ENCODE measurements at places on chromosomes 2 and 18. TPM values are rescaled to one million over a fixed set of nuclear protein-coding genes. Genes with fewer than 3 reads are reported as not detected.
A peak's percentile ranks its signal among the peaks of the same experiment; 100 is the strongest.

ST8SIA3 gene
- not detected for total RNA-seq

DNA sequence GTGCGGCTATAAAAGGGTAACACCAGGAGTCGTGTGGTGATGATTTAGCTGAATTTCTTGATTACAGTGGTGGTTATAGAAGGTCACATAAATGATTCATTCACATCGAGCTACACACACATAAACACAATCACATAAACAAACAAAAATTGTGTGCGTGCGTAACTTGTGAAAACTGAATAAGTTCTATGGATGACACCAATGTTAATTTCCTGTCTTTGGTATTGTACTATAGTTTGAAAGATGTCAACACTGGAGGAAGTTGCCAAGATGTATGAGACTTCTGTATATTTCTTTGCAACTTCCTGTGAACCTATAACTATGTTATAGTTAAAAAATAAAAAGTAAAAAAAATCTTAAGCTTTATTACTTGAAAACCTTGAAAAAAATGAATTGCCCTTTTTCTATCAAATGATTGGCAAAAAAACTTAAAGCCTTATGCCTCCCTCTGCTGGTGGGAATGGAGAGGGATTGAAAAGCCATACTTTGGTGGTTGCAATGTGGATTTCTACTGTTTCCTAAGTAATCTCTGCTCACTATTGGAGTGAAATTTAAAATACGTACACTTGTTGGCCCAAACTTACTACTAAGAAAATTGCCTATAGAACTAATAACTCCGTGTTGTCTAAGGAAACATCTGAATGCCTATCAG is 227.7 kb downstream of the RPIA start:
- H3K36me3 ChIP-seq = no peaks in the 10 kb centered on the region
- H3K27ac ChIP-seq = no peak overlapping the region
- H3K4me1 ChIP-seq = no peaks in the 10 kb centered on the region
- peak; percentile 23 for DNase-seq

DNA sequence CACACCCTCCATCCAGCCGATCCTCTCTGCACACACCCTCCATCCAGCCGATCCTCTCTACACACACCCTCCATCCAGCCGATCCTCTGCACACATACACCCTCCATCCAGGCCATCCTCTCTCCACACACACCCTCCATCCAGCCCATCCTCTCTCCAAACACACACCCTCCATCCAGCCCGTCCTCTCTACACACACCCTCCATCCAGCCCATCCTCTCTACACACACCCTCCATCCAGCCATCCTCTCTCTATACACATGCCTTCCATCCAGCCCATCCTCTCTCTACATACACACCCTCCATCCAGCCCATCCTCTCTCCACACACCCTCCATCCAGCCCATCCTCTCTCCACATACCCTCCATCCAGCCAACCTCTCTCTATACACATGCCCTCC is 83.1 kb downstream of the EIPR1 start:
- DNase-seq = no peak
- H3K27me3 ChIP-seq = no peaks in the 10 kb centered on the region
- H3K4me1 ChIP-seq = no peaks in the 10 kb centered on the region
- no peak overlapping the region for H3K27ac ChIP-seq
- no peak overlapping the region for H3K4me3 ChIP-seq

DNA sequence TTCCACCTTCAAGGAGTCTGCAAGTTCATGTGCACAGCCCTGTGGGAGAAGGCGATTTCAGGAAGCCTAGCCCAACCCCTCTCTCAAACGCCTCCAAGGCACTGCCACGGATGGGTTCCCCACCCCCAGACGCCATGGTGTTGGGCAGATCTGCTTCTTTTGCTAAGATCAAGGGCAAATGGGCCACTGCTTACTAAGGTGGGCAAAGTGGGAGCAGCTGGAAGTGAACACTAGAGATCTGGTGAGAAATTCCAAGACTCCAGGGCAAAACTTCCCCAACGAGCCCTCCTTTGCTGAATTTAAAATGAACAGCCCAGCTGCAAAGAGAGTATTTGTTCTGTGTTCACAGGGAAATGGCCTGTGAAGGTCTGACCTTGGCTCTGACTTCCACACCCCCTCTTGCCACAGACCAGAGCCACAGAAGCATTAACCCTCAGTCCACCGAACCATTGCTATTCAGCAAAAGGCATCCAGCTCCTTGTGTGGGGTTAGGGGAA is 45.1 kb upstream of the ZBTB7C start:
- H3K4me3 ChIP-seq = no peak overlapping the region
- H3K4me1 ChIP-seq = peaks cover 26% of the 10 kb centered on the region
- no peaks in the 10 kb centered on the region for H3K36me3 ChIP-seq
- DNase-seq = no peak
- no peak overlapping the region for H3K27ac ChIP-seq

RNF181 gene
- total RNA-seq = 96.1 TPM

DNA sequence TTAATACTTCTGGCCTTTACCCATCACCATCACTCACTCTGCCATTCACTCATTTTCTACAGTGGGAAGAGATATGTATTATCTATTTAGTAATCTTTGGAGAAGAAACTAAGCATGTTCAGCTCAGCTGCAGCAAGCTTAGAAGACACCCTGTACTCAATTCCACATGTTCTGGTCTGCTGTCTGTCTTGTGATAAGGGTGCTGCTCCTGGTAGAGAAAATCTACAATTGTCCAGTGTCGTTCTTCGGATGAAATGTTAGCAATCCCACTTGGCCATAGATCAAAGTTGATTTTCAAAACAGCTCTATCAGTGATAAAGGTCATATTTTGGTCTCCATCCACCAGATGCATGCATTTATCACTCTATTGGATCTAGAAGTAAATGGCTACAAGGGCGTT is 337.1 kb downstream of the LRRTM4 start:
- H3K27me3 ChIP-seq = no peaks in the 10 kb centered on the region
- DNase-seq = no peak
- no peak overlapping the region for H3K4me3 ChIP-seq

RBM43 gene
- 3.8 TPM for total RNA-seq
